ENCODE measurements at places on chromosomes 11 and 22.

- H3K27me3 ChIP-seq = no peaks in the 10 kb centered on the region
- H3K4me3 ChIP-seq = no peak overlapping the region
- DNase-seq = no peak
- no peak overlapping the region for H3K27ac ChIP-seq
- H3K36me3 ChIP-seq = no peaks in the 10 kb centered on the region
Observed at GRCh38 chr11:46112961-46113607, 8.2 kb downstream of the PHF21A start.

DNA sequence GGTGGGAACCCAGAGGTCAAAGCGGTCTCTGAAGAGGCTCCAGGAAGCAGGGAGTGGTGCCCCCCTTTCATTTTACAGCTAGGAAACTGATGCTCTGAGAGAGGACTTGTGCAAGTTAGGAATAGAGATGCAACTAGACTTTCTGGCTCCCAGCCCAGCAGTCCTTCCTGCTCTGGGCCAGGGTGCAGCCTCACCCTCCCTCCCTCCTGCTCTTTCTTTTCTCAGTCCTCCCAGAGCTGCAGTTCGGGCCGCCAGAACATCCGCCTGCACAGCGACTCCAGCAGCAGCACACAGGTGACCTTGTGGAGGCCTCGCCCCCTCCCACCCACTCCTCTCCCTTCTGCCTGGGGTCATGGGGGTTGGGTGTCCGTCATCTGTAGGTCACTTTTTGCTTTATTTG is 51.5 kb downstream of the LHFPL7 start:
- H3K4me1 ChIP-seq = peaks cover 6% of the 10 kb centered on the region
- no peak overlapping the region for H3K27ac ChIP-seq

- H3K27ac ChIP-seq = no peak overlapping the region
- DNase-seq = no peak
Observed at GRCh38 chr22:37279331-37280181, 2.8 kb upstream of the CYTH4 start.

DNA sequence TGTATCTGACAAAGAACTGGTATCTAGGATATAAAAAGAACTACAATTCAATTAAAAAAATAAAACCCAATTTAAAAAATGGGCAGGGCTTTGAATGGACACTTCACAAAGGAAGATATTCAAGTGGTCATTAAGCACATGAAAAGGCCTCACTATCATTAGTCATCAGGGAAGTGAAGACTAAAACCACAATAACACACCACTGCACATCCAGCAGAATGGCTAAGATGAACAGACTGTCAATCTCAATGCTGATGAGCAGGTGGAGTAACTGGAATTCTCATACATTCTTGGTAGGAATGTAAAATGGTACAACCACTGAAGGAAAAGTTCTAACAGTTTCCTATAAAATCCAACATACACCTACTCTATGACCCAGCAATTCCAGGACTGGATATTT is 8.9 kb downstream of the HPS4 start:
- no peaks in the 10 kb centered on the region for H3K4me1 ChIP-seq
- no peak overlapping the region for H3K27ac ChIP-seq
- no peak for DNase-seq
- H3K36me3 ChIP-seq = peaks cover 56% of the 10 kb centered on the region

- H3K4me3 ChIP-seq = no peak overlapping the region
- H3K36me3 ChIP-seq = no peaks in the 10 kb centered on the region
- H3K4me1 ChIP-seq = 0 out of 2 replicates have a peak, but pooled peaks cover 2% of the 10 kb centered on the region
- no peak overlapping the region for H3K27ac ChIP-seq
- no peaks in the 10 kb centered on the region for H3K27me3 ChIP-seq
Observed at GRCh38 chr11:1487851-1488574, 1.4 kb upstream of the MOB2 start.

- H3K4me1 ChIP-seq = no peaks in the 10 kb centered on the region
- H3K27me3 ChIP-seq = no peaks in the 10 kb centered on the region
- no peak overlapping the region for H3K27ac ChIP-seq
- no peak overlapping the region for H3K4me3 ChIP-seq
Observed at GRCh38 chr11:115720602-115721245, 216.5 kb upstream of the CADM1 start.

DNA sequence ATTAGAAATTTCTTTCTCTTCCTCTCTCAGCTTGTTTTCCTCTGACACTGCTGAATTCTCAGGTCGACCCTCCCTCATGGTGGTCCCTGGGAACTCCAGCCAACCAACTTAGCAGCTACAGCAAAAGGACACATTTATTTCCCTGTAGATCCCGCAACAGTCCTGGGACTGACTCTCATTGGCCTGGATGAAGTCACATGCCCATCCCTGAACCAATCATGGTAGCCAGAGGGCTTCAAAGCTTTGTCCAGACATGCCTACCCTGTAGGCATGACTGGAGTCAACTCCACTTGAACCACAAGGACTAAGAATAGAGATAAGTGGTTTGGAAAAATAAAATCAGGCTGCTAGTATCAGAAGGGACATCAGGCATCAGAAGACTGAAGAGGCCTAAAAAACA is 84.6 kb upstream of the LRRC55 start:
- no peak for DNase-seq
- H3K27ac ChIP-seq = no peak overlapping the region
- H3K27me3 ChIP-seq = no peaks in the 10 kb centered on the region
- H3K36me3 ChIP-seq = no peaks in the 10 kb centered on the region

DNA sequence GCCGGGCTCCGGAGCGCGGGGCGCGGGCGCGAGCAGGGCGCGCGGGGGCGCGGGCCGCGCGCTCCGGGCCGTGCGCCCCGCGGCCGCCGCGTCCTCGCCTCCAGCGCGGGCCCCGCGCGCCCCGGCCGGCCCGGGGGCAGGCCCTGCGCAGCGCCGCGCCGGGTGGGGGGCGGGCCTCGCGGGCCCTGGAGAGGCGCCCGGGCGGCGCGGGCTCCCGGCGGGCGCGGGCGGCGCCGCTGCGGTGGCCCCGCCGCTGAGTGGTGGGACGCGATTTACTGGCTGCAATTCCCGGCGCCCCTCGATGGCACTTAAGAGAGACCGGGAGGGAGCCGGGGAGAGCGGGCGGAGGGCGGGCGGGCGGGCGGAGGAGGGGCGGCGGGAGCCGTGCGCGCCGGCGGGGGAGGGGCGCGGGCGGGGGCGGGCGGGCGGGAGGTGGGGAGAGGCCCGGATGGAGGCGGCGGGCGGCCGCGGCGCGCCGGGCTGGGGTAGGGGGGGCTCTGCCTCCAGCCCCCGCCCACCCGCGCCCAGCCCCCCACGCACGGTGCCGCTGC is 73.2 kb upstream of the TCF20 start:
- no peak overlapping the region for H3K27ac ChIP-seq
- H3K27me3 ChIP-seq = peaks cover 14% of the 10 kb centered on the region
- H3K4me1 ChIP-seq = peaks cover 29% of the 10 kb centered on the region
- H3K36me3 ChIP-seq = no peaks in the 10 kb centered on the region
- no peak for DNase-seq

DNA sequence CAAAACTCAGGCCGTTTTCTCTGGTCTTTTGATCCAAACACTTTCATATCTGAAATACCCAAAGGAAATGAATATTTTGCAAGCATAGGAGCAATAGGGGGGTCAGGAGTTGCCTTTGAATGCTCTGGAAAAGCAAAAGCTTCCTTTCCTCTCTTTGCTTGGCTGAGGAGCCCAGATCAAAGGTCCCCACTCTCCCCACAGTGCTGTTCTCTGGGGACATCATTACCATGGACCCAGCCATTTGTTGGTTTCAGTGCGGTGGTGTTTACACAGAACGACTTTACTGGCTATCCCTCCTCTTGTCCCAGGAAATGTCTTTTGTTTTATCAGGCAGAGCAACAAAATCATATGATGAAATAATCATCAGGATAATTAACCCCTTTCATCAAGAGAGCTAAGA is 1089.1 kb downstream of the TBC1D22A start:
- H3K4me3 ChIP-seq = no peak overlapping the region
- H3K27me3 ChIP-seq = no peaks in the 10 kb centered on the region
- H3K36me3 ChIP-seq = no peaks in the 10 kb centered on the region
- DNase-seq = no peak

- H3K27ac ChIP-seq = no peak overlapping the region
- H3K4me1 ChIP-seq = no peaks in the 10 kb centered on the region
- no peaks in the 10 kb centered on the region for H3K27me3 ChIP-seq
- no peak overlapping the region for H3K4me3 ChIP-seq
Observed at GRCh38 chr11:45590743-45591142, 74.7 kb downstream of the CHST1 start.

DNA sequence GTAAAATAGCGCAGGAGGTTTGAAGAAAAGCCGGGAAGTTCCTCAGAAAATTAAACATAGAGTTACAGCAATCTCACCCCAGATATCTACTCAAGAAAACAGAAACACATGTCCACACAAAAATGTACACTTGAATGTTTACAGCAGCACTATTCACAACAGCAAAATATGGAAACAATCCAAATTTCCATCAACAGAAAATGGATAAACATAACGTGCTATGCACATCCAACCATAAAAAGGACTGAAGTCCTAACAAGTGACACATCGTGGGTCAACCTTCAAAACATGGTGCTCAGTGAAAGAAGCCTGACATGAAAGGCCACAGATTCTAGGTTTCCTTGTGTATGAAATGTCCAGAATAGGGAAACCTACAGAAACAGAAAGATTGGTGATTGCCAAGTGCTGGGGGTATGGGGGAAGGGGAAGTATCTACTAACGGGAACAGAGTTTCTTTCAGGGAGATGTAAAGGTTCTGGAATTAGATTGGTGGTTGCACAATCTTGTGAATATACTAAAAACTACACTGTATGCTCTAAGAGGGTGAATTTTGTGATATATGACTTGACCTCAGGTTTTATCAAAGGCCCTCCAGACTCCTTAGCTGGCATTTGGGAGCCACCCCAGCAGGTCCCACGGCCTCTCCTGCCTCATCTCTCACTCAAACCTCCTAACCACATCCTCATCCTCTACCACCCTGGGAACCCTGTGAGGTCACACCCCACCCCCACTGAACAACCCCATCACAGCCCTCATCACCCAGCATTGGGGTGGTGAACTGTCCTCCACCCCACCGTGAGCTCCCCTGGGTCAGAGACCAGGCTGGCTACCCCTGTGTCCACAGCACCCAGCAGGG is 69.2 kb upstream of the PRR5 start:
- no peak for DNase-seq
- no peaks in the 10 kb centered on the region for H3K36me3 ChIP-seq

- H3K36me3 ChIP-seq = no peaks in the 10 kb centered on the region
- H3K4me1 ChIP-seq = no peaks in the 10 kb centered on the region
- H3K4me3 ChIP-seq = no peak overlapping the region
- no peak overlapping the region for H3K27ac ChIP-seq
- DNase-seq = no peak
- peaks cover 5% of the 10 kb centered on the region for H3K27me3 ChIP-seq
Observed at GRCh38 chr22:43418079-43418825, 6.4 kb downstream of the MPPED1 start.

DNA sequence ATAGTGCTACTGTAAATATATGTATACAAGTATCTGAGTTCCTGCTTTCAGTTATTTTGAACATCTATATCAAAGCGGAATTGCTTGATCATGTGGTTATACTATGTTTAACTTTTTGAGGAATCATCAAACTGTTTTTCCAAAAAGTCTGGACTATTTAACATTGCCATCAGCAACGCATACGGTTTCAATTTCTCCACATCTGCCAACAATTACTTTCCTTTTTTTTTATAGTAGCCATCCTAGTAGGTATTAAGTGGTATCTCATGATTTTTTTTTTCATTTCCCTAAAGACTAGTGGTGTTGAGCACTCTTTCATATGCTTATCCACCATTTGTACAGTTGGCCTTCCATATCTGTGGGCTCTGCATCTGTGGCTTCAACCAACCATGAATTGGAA is 1.3 kb upstream of the UBE4A start:
- no peak for DNase-seq
- H3K27ac ChIP-seq = no peak overlapping the region
- H3K4me3 ChIP-seq = no peak overlapping the region
- no peaks in the 10 kb centered on the region for H3K4me1 ChIP-seq
- H3K27me3 ChIP-seq = no peaks in the 10 kb centered on the region

DNA sequence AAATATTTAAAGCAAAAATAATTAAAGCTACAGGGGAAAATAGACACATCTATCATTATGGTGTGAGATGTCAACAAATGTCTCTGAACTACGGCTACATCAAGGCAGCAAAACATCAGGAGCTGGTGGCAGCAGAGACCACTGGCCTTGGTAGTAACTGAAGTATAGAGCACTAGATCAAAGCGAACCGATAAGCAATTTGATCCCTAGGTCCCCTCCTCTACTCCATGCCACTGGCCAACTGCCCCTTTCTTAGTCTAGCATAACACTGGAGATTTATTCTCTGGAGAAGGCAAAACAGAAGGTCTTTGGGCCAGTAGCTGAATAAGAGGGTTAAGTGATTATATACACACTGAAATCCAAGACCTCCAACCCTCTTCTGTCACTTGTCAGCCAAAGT is 13.6 kb upstream of the RAB3IL1 start:
- H3K27me3 ChIP-seq = no peaks in the 10 kb centered on the region
- H3K27ac ChIP-seq = no peak overlapping the region
- no peak overlapping the region for H3K4me3 ChIP-seq
- H3K4me1 ChIP-seq = no peaks in the 10 kb centered on the region

DNA sequence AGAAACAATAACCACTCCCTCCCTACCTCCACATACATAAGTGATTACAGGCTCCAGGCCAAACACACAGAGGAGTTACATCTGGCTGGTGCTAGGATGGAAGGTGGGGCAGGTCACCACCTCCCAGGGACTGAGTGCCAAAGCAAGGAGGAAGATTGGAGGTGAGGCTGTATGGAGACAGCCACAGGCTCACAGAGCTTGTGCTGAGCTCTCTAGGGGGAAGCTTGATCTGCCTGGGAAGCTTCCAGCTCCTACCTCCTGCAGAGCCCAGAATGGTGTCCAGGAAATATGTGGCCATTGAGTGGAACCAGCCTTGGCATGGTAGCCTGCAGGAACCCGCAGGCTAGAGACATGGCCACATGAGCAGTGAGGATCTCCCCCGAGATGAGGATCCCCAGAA is 3.6 kb upstream of the MED15 start:
- no peak overlapping the region for H3K27ac ChIP-seq
- no peak overlapping the region for H3K4me3 ChIP-seq
- DNase-seq = no peak
- H3K36me3 ChIP-seq = no peaks in the 10 kb centered on the region
- H3K27me3 ChIP-seq = no peaks in the 10 kb centered on the region

- H3K27ac ChIP-seq = no peak overlapping the region
- H3K4me1 ChIP-seq = no peaks in the 10 kb centered on the region
- no peak overlapping the region for H3K4me3 ChIP-seq
- H3K27me3 ChIP-seq = no peaks in the 10 kb centered on the region
- no peak for DNase-seq
- no peaks in the 10 kb centered on the region for H3K36me3 ChIP-seq
Observed at GRCh38 chr11:110317516-110317932, 21.1 kb upstream of the RDX start.

All from H1 (cell line).